CD4-positive, alpha-beta T cell treated with Interleukin-10 for 1 hour (primary cell): ENCODE measurements at places on chromosomes 7 and 10.

- no peak for DNase-seq
These were observed 11.1 kb upstream of the EMX2 start for GRCh38 chr10:117531371-117532002.

DNA sequence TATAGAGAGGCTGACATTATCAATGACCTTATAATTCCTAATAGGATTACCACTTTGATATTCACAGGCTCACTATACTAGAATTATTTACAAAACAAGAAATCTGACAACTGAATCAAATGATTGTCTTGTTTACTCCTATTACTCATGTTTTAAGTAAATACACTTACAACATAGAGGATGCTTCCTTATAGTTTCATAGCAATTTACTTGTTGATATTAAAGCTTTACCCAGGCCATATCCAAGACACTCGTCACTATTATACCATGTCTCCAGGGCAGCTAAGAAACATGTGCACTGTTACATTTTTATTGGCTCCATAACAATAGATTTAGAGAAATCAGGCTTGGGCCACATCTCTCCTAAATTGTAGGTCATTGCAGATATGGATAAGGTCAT is 276.9 kb downstream of the HGF start:
- no peak for DNase-seq

DNA sequence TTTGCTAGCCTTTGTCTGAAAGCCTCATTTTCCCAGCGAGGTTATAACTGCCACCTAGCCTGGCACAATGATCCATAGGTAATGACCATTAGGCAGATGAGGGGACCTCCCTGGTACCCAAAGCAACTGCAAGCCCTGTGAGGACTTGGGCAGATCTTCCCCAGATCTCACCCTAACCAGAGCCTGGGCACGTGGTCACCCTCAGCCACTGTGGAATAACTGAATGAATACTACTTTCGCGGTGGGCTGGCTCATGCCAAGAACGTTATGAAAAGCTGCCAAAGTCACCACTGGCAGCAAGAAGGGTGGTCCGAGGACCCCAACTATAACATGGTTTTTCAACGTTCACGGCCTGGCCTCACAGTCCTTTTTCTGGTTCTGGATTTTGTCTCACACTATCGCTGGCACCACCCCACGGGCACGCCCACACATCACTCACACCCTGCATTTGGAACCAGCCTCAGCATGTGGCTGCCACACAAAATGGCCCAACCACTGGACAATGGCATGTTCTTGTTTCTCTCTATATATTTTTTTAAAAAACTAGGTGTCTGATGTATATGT is 3.4 kb downstream of the PRKAG2 start:
- no peak for DNase-seq

- no peak for DNase-seq
These were observed 56.7 kb upstream of the SEPHS1 start for GRCh38 chr10:13404791-13405190.

DNA sequence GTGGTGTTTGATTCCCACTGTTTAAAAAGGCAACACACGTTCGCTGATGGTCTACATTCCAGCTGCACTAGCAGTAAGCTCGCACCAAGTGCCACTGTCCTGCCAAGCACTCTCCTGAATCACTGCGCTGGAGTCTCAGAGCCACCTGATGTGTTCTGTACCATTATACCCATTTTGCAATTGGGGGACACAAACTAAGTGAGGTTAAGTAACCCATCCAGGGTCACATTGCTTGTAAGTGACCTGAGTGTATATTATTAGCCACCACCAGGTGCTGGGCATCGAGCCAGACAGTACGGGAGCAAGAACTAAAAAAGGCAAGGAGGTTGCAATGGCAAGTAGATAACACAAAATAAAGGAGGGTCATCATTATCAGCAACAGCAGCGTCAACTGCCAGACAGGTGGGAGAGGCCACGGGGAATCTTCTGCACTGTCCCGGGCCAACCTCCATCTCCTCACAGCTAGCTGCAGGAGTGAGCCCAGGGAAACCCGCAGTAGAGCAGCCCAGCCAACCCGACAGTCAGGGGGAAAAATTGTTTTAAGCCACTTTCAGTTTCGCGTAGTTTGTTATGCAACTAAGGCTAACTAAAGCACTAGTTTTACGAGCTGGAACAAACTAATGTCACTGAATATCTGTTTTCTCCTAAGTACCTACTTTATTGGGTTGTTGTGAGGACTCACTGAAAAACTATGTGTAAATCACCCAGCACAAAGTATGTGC is 712 bp upstream of the CPVL start:
- DNase-seq: no peak

DNA sequence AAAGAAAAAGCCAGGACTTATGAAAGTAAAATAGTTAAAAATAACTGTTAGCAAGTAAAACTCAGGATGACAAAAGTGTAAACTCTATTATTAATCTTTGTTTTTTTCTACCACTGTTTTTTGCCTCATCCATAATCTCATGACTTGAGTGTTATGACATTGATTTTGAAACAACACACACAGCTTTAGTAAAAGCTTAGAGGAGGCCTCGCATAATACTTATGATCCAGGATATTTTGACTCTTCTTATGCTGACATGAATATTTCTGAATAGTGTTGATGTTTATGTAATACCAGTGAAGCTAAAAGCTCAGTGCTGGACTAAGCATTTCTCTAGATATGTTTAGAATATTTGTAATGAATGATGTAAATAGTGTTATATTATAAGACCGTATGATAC is 10.5 kb downstream of the KAT6B start:
- no peak for DNase-seq

DNA sequence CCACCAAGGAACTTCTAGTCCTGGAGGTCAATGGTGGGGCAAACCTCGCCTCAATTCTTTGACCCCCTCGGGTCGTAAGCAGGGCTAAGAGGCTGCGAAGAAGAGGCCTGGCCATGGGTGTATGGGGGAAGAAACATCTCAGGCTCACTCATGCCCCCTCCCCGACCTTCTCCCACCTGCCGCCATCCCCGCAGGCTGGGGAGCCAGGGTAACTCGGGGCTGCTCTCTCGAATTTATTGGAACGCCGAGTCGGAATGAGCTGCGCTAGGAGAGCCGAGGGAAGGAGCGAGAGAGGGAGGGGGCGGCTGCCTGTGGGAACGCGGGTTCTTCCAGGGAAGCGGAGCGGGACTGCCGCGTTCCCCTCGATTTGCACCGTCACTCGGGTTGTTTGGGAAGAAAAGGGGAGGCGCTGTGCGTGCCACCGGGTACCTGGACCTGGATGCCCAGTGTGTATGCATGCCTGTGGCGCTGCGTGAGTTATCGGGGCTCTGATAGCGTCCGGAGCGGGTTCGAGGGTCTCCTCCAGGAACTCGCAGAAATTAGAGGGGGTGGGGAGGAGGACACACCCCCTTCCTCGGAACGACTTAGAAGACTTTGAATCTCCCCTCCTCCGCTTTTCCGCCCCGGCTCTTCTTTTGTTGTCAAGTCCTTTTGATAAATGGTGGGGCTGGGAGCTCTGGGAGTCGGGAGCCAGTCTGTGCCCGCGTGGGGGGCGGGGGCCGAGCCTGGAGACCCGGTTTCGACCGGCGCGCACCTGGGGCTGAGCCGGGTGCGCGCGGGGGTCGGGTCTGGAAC is 1.8 kb upstream of the ZNF503 start:
- no peak for DNase-seq

DNA sequence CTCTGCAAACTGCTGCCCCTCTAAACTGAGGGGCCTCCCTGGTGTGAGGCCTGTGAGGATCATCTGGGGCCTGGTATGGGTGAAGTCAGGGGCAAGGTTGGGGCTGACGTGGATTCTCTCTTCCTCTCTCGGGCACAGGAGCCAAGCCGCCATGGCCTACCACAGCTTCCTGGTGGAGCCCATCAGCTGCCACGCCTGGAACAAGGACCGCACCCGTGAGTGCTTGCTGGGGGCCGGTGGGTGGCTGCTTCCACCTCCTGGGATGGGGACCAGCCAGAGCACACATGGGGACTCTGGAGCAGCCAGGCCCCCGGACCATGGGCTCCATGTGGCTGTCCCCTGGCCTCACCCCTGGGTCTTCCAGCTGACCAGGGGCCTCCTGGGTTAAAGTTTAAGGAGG is 11.0 kb downstream of the ARPC1B start:
- no peak for DNase-seq

- no peak for DNase-seq
These were observed 272.6 kb downstream of the DOCK4 start for GRCh38 chr7:111933609-111934008.
